ENCODE measurements at places on chromosomes 13 and 19.

DNA sequence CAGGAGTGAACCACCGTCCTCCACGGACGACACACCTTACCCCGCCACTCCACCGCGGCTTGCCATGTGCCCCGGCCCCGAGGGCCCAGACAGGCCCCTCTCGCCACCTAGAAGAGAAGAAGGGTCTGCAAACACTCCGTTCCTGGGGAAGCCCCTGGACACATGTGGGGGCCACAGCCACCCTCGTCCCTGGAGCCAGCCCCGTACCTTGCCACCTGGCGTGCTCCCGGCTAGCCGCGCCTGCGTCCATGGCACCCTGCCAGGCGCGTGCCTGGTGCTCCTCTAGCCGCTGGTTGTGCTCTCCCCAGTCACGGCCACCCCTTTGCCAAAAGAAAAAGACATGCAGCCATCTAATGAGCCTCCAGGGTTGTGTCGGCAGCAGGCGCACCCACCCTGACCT is 19.9 kb upstream of the TINCR start:
- no peak for DNase-seq

- DNase-seq, result no peak
These were observed 31.0 kb downstream of the C2CD4C start for GRCh38 chr19:377801-378581.

DNA sequence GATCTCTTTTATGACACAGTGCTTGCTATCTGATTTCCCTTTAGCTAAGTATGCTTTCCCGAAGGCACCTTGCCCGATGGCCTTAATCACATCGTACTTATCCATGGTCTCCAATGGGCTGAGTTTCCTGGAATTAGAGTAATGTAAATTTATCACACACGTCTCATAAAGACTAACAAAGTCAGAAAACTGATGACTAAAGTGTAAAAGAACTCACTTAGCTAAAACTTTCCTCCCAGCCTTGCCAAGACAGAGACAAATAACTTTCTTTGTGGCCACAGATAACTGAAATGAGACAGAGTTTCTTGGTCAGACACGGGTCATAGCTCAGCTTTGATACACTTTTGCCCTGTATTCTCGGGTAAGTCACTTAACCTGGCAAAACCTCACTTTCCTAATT is 1.5 kb downstream of the NEK5 start:
- no peak for DNase-seq

- DNase-seq, result no peak
These were observed 42.5 kb upstream of the ANKRD10 start for GRCh38 chr13:110957181-110957884.

GRCh38 chr13:81207636-81208035 is 866.7 kb upstream of the SPRY2 start:
- DNase-seq, result no peak

GRCh38 chr19:31303262-31303815 is 45.9 kb downstream of the TSHZ3 start:
- DNase-seq, result no peak

GRCh38 chr13:41515491-41516139 is 58.3 kb downstream of the RGCC start:
- no peak for DNase-seq

- DNase-seq, result no peak
These were observed 2.7 kb downstream of the SLC27A1 start for GRCh38 chr19:17473041-17473440.

- DNase-seq, result no peak
These were observed 17.4 kb upstream of the POMP start for GRCh38 chr13:28641600-28641926.

DNA sequence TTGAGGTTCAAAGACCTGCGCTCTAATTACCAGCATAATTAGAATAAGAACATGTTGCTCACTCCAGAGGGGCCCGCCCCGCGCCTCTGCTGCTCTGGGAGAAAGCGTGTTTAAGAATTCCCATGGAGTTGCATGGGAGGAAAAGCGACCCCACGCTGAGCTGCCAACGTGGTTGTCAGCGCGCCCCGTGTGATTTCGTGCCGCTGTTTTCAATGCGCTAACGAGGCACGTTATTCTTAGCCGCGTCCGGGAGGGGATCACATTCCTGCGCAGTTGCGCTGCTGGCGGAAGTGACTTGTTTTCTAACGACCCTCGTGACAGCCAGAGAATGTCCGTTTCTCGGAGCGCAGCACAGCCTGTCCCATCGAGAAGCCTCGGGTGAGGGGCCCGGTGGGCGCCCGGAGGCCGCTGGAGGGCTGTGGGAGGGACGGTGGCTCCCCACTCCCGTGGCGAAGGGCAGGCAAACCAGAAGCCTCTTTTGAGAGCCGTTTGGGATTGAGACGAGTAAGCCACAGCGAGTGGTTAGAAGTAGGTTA is 173.8 kb upstream of the SOX1 start:
- DNase-seq, result no peak

GRCh38 chr19:33830264-33830663 is 33.6 kb downstream of the KCTD15 start:
- DNase-seq, result no peak

- no peak for DNase-seq
These were observed 1005.5 kb downstream of the PCDH9 start for GRCh38 chr13:66224663-66225062.

- no peak for DNase-seq
These were observed 3.5 kb upstream of the SLITRK5 start for GRCh38 chr13:87667686-87668085.

DNA sequence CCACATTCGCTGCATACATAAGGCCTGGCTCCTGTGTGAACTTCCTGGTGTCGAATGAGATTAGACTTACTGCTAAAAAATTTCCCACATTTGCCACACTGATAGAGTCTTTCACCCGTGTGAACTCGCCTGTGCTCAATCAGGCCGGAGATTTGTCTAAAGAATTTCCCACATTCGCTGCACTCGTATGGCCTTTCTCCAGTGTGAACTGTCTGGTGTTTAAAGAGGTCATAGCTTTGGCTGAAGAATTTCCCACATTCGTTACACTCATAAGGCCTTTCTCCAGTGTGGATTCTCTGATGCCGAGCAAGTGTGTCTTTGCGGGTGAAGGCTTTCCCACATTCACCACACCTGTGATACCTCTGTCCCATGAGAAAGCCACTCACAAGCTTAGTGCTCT is 6.5 kb downstream of the ZNF671 start:
- DNase-seq, result no peak

GRCh38 chr13:92896842-92897241 is 329.8 kb upstream of the GPC6 start:
- no peak for DNase-seq

- no peak for DNase-seq
These were observed 11.2 kb upstream of the ERVV-1 start for GRCh38 chr19:53002479-53002878.

- no peak for DNase-seq
These were observed 20.3 kb downstream of the SOX21 start for GRCh38 chr13:94692030-94692429.

DNA sequence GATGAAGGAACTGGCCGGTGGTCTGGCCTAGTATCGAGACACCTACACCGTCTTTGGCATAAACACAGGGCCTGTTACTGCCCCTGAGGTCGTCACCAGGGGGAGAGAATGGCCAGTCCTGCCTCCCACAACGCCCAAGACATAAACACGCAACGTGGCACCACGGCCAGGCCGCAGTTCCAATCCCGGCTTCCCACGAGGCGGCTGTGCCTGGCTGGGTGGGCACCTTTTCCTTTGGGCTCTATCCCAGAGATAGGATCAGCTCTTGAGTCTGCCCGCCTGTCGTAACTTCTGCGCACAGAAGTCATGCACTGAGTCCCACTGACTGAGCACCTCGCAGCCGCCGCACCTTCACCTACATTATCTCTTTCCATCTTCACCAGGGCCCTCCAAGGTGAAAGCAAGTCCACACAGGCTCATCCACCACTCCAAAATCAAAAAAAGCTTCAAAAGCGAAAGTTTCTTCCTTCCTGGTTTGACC is 1.1 kb downstream of the MIER2 start:
- no peak for DNase-seq

All from NCI-H1048 (cell line).